Adipose tissue (tissue), 3 donors: ENCODE measurements at places on chromosomes 4 and X. TPM values are rescaled to one million over a fixed set of nuclear protein-coding genes. Genes with fewer than 3 reads are reported as not detected.

The DOK7 gene
- polyA plus RNA-seq = 0.18 TPM

The GRSF1 gene
- 48.8 TPM for polyA plus RNA-seq

The MTMR8 gene
- polyA plus RNA-seq = 0.28 TPM

The ITM2A gene
- 65.4 TPM for polyA plus RNA-seq

The GATA1 gene
- 0.07 TPM for polyA plus RNA-seq

The PNMA3 gene
- 0.11 TPM for polyA plus RNA-seq

The IL2RG gene
- 2.9 TPM for polyA plus RNA-seq

The QRFPR gene
- not detected for polyA plus RNA-seq

The INTU gene
- 5.0 TPM for polyA plus RNA-seq

The STBD1 gene
- 17.5 TPM for polyA plus RNA-seq

The STPG2 gene
- 0.04 TPM for polyA plus RNA-seq

The TMEM175 gene
- polyA plus RNA-seq = 33.2 TPM

The TMSB15A gene
- not detected for polyA plus RNA-seq

The FGF16 gene
- polyA plus RNA-seq = 0.16 TPM

The GPR82 gene
- polyA plus RNA-seq = 0.03 TPM

The CT45A5 gene
- not detected for polyA plus RNA-seq

The ZDHHC15 gene
- 0.60 TPM for polyA plus RNA-seq

The NEIL3 gene
- not detected for polyA plus RNA-seq

The GUCY1A1 gene
- polyA plus RNA-seq = 6.1 TPM

The HOPX gene
- polyA plus RNA-seq = 5.6 TPM

The CABS1 gene
- not detected for polyA plus RNA-seq

The ADH7 gene
- not detected for polyA plus RNA-seq

The PPARGC1A gene
- 1.2 TPM for polyA plus RNA-seq

The MAP3K15 gene
- polyA plus RNA-seq = 0.40 TPM

The KLHL34 gene
- polyA plus RNA-seq = 0.11 TPM

The CT47A1 gene
- not detected for polyA plus RNA-seq

The HSFX4 gene
- not detected for polyA plus RNA-seq

The CXCL13 gene
- polyA plus RNA-seq = 4.3 TPM

The MTNR1A gene
- polyA plus RNA-seq = 0.51 TPM

The SASH3 gene
- 10.7 TPM for polyA plus RNA-seq

The ZNF732 gene
- polyA plus RNA-seq = 0.03 TPM

The BGN gene
- 10.4 TPM for polyA plus RNA-seq

The METAP1 gene
- 15.4 TPM for polyA plus RNA-seq

The ADGRG4 gene
- polyA plus RNA-seq = 0.18 TPM

The IGFBP7 gene
- 153 TPM for polyA plus RNA-seq

The PGAM4 gene
- not detected for polyA plus RNA-seq

The FAM13A gene
- polyA plus RNA-seq = 12.4 TPM

The SLC34A2 gene
- not detected for polyA plus RNA-seq

The TEX13C gene
- polyA plus RNA-seq = not detected

The ANKRD17 gene
- 14.6 TPM for polyA plus RNA-seq

The TMEM271 gene
- not detected for polyA plus RNA-seq

The LARP1B gene
- 16.5 TPM for polyA plus RNA-seq

The CPE gene
- 71.2 TPM for polyA plus RNA-seq

The UGT2B17 gene
- not detected for polyA plus RNA-seq

The PNMA5 gene
- not detected for polyA plus RNA-seq

The TEX13D gene
- not detected for polyA plus RNA-seq

The FOXR2 gene
- polyA plus RNA-seq = not detected

The CYTL1 gene
- 2.4 TPM for polyA plus RNA-seq

The KIT gene
- 0.64 TPM for polyA plus RNA-seq

The SCFD2 gene
- 8.1 TPM for polyA plus RNA-seq

The CBLL2 gene
- not detected for polyA plus RNA-seq

The SUPT20HL1 gene
- polyA plus RNA-seq = not detected

The TMPRSS11D gene
- 0.18 TPM for polyA plus RNA-seq

The ETDB gene
- not detected for polyA plus RNA-seq

The MAGEB1 gene
- polyA plus RNA-seq = not detected

The ZGRF1 gene
- polyA plus RNA-seq = 0.74 TPM

The NDP gene
- not detected for polyA plus RNA-seq

The PAGE4 gene
- not detected for polyA plus RNA-seq

The ZCCHC13 gene
- not detected for polyA plus RNA-seq
